Lower lobe of right lung (tissue), 2 donors: ENCODE measurements at places on chromosomes 3 and 15. TPM values are rescaled to one million over a fixed set of nuclear protein-coding genes. Genes with fewer than 3 reads are reported as not detected.

GRCh38 chr15:78906316-78906620 is 33.6 kb downstream of the MORF4L1 start:
- DNase-seq, result no peak

DNA sequence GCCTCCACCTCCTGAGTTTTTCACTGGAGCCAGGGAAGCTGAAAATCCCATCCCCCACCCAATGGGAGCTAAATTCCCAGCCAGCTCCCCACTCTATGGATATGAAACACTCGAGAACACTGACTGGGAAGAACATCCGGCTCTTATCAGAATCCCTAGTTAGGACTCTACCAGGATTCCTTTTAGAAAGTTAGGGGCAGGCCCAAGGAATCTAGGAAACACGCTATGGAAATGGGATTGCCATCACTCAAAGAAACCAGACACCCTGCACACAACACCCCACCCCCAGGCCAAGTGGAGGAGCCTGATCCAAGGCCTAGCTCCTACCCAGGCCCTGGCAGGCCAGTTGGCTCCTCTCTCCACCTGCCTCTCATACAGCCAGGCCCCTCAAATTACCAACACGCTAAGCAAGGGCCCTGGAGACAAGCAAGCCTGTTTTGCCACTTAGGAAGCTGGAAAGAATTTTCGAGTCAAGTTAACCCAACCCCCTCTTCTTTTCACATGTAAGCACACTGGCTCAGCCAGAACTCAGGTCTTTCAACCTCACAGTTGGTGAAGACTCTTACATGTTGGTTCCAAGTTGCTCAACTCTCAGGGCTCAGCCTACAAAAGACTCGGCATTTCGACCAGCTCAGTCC is 75.5 kb downstream of the RBPMS2 start:
- DNase-seq, result peak; percentile 75

DNA sequence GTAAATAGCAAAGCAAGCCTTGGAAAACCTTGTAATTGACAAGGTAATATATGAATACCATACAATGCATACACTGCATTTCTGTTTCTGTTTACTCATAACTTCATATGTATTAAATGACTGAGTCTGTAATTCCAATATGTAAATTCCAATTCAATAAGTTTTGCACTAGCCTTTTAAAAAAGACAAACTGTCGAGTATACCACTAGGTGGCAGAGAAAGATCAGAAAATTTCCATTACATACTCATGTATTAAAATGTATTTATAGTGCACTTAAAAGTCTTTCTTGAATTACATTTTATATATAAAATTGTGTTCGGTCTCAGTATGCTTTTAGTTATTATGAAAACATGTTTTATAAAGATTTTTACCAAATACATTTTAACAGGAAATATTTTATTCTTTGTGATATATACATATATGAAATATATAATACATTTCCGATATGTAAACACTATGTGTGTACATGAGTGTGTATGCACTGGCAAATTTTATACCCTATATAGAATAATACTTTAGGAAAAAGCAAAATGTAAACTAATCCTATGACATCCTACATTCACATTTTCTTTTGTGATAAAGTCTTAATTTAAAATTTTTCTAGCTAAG is 216.8 kb downstream of the VGLL3 start:
- no peak for DNase-seq

The BMF gene
- total RNA-seq, result 17.2 TPM

DNA sequence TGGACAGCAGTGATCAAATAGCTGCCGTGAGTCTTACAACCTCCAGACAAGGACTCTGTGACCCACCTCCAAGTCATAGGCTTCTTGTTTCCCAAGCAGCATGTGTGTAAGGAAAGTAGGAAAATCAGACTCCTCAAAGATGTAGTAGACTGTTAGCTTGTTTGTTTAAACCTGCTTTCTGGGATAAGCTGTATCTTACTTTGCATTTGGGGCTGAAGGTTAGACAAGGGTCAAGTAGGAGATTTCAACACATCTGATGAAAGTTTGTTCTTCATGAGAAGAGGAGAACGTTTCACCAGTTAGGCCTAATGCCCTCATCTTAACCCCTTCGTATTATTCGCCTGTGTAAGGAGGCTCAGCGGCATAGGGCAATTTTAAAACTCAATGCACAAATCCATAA is 756.4 kb upstream of the NR2F2 start:
- DNase-seq, result no peak

GRCh38 chr15:76337059-76337695 is 604 bp downstream of the ISL2 start:
- no peak for DNase-seq

GRCh38 chr3:109382588-109382987 is 45.2 kb upstream of the DPPA4 start:
- DNase-seq, result no peak

- DNase-seq, result no peak
These were observed 125.8 kb upstream of the GALNT15 start for GRCh38 chr3:16048435-16049318.

- peak; percentile 41 for DNase-seq
These were observed 71.1 kb downstream of the PLXNA1 start for GRCh38 chr3:127053979-127054378.

GRCh38 chr3:72445827-72446217 is 402.4 kb downstream of the SHQ1 start:
- DNase-seq, result no peak

The GRIP2 gene
- total RNA-seq, result 1.1 TPM

- no peak for DNase-seq
These were observed 262.5 kb downstream of the PLOD2 start for GRCh38 chr3:145898487-145898886.

The PLSCR2 gene
- 0.86 TPM for total RNA-seq

The MRAS gene
- total RNA-seq, result 55.4 TPM

DNA sequence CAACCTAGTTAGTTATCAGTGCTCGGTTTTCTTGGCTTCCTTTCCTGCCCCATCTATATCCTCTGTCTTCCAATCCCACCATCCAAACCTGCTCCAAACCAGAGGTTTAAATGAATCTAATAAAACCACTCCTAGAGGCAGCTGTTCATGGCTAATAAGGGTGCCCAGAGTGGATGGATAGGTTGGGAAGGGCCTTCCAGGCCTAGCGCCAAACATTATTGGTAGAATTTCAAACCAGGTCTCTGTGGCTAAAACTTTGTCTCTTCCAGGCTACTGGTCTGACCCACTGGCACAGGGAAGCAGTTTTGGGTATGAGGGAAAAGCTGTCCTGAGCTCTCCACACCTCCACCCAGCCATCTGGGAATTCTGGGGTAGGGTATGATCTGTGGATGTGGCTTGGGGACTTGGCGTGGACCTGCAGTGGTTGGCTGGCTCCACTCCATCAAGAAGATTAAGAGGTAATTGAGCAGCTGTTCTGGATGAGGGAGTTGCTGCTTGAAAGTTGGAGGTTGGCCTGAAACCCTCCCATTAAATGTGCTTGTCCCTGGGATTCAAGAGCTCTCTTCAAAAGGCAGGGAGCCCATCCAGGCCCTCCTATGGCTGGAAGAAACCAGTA is 29.3 kb upstream of the INSYN1 start:
- DNase-seq, result no peak

GRCh38 chr3:8816106-8816505 is 46.7 kb upstream of the OXTR start:
- DNase-seq, result no peak

GRCh38 chr3:179450261-179450701 is 989 bp downstream of the GNB4 start:
- no peak for DNase-seq

- DNase-seq, result no peak
These were observed 1710.1 kb downstream of the SI start for GRCh38 chr3:163368168-163368567.

GRCh38 chr15:34342737-34343575 is at the start of the genes NOP10 and NUTM1:
Gene NOP10, minus strand, starts transcription at chr15:34343136. Its CDS starts 63 bp downstream, at chr15:34343073.
Gene NUTM1, plus strand, starts transcription at chr15:34343315. Its CDS starts 382 bp downstream, at chr15:34343697.
- peak; percentile 93 for DNase-seq

The NR2F2 gene
- 50.6 TPM for total RNA-seq

- no peak for DNase-seq
These were observed 111.1 kb downstream of the TPRA1 start for GRCh38 chr3:127479449-127479848.

GRCh38 chr3:26984416-26985390 is 362.1 kb downstream of the LRRC3B start:
- DNase-seq, result no peak

The FSD2 gene
- 0.18 TPM for total RNA-seq

GRCh38 chr3:33317963-33318709 is 40.9 kb downstream of the FBXL2 start:
- no peak for DNase-seq

The SOX14 gene
- total RNA-seq, result not detected

- no peak for DNase-seq
These were observed 176.4 kb upstream of the UBE2E1 start for GRCh38 chr3:23629181-23629894.

The CHST2 gene
- 6.2 TPM for total RNA-seq

- no peak for DNase-seq
These were observed 87.2 kb downstream of the PRICKLE2 start for GRCh38 chr3:64138046-64138445.

The EPHA3 gene
- total RNA-seq, result 1.4 TPM

- DNase-seq, result no peak
These were observed 207.5 kb downstream of the PDCD6IP start for GRCh38 chr3:34005886-34006285.

- DNase-seq, result no peak
These were observed 44.5 kb downstream of the CP start for GRCh38 chr3:149177122-149177521.

The SQOR gene
- total RNA-seq, result 97.1 TPM

The ROPN1B gene
- 0.50 TPM for total RNA-seq

DNA sequence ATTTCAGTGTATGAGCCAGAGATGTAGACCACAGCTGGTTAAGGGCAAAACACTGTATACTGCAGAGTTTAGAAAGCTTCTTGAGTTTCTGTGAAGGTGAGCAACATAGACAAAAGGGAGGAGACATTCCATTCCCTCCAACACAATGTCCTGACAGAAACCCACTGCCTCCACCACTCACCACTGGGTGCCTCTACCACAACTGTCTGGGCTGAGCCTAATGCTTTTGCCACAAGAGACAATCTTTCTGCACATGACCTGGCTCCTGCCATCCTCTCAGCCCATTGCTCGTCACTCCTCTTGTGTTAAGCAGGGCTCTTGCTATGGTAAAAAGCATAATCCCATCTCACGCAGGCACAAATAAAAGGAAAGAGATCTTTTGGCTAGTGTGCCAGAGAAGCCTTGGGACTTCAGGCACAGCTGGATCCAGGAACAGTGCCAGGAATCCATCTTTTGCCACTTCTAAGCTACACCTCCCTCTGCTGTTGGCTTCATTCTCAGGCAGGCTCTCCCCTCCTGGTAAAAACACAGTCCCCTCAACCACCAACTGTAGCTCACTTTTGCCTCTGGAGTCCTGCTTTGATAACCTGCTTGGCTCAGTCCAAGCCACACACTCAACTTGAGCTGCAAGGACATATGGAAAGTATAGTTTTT is 140.6 kb upstream of the PRR20G start:
- no peak for DNase-seq

The SUSD5 gene
- total RNA-seq, result 1.9 TPM

- DNase-seq, result no peak
These were observed 262.1 kb upstream of the TBL1XR1 start for GRCh38 chr3:177459401-177459800.
